ENCODE measurements at places on chromosomes 13 and 19. TPM values are rescaled to one million over a fixed set of nuclear protein-coding genes. Genes with fewer than 3 reads are reported as not detected.
A peak's percentile ranks its signal among the peaks of the same experiment; 100 is the strongest.

Gene BRSK1
- 3.8 TPM for total RNA-seq

Gene CDX2
- not detected for total RNA-seq

GRCh38 chr13:21075379-21076249 is 14.2 kb upstream of the LATS2 start:
- DNase-seq: peak; percentile 29

DNA sequence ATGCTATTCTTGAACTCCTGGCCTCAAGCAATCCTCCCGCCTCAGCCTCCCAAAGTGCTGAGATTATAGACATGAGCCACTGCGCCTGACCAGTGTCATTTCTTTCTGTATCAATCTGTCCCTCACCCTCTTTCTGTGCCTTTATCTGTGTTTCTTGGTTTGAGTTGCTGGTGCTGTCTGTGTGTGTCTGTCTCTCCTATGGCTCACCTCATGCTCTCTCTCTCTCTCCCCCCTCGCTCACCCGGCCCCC is 9.9 kb downstream of the IRF2BP1 start:
- no peak for DNase-seq

DNA sequence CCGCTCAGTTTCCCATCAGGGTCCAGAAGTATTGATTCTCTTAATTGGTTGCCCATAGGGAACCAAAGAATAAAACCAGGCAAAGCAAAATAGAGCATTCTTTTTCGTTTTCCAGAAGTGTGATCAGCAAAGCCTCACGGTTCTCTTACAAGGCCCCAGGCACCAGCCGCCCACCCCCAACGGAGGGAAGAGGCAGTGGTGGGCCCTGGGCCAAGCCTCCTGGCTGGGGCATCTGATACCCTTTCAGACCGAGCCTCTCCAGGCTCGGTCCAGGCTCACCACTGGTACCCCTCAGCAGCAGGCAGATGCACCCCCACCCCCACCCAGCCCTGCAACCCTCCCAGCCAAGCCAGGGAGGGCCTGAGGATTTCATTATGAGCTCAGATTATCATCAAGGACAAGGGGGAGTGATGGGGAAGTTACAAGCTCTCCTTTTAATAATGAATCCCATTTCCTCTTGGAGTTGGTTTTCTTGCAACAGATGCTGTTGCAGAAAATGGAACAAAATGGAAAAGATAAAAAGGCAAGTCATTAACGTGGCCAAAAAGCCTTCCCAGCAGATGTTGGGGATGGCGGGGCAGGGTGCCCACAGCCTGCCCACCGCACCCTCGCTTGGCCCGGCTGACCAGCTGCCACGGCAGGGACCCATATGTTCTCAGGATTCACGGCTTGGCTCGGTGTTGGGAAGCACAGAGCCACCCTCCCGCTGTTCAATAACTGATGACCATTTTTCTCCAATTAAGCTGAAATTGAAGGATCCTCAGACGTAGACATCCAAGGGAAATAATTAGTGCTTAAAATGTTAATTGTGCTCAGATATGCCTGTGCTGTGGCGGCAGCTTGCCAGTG is 45.9 kb upstream of the KCTD15 start:
- DNase-seq: no peak
